ENCODE measurements at places on chromosomes 12 and 14.

DNA sequence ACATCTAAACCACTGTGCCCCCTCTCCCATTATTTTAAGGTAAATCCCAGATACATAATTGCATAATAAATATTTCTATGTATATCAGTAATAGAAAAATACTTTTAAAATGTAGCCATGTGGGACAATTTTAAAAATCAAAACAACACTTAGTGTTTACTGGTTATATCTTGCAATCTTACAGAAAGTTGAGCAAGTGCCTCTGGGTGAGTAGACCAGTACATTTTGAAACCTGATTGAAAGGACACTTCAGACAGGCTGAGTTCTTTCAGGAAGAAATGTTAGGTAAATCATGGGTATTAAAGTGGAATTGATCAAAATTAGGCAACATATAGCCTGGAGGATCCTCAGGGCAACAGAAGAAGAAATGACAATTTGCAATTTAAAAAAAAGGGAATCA is 7.2 kb downstream of the SLC38A4 start:
- DNase-seq = no peak

- DNase-seq = no peak
Measured at GRCh38 chr12:111287125-111287900, 81.6 kb downstream of the PHETA1 start.

GRCh38 chr14:21921453-21921852 is 247.8 kb upstream of the OR4E1 start:
- no peak for DNase-seq

- DNase-seq = no peak
Measured at GRCh38 chr12:104155711-104156555, 17.9 kb upstream of the NFYB start.

DNA sequence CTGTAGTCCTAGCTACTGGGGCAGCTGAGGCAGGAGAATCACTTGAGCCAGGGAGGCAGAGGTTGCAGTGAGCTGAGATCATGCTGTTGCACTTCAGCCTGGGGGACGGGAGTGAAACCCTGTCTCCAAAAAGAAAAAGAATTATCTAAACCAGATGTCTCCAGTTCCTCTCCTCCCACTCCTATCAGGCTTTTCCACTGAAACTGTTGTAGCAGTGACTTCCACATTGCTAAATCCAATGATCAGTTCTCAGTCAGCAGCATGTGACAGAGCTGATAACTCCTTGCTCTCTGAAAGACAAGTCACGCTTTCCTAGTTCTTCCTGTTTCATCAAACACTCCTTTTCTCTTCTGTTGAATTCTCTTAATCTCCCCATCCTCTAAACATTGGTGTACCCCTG is 8.6 kb downstream of the SLC38A6 start:
- DNase-seq = no peak

GRCh38 chr12:67630373-67631088 is 18.0 kb upstream of the DYRK2 start:
- DNase-seq = no peak

DNA sequence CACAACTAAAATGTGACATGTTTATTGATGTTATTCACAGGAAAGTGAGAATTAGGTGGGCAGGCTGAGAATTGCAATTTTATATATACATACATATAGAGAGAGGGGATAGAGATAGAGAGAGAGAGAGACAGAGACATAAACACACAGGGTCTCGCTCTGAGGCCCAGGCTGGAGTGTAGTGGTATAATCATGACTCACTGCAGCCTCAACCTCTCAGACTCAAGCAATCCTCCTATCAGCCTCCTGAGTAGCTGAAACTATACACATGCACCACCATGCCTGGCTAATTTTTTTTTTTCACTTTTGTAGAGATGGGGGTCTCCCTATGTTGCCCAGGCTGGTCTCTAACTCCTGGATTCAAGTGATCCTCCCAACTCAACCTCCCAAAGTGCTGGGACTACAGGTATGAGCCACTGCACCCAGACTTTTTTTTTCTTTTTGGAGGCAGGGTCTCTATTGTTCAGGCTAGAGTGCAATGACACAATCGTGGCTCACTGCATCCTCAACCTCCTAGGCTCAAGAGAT is 49.1 kb downstream of the R3HDM2 start:
- no peak for DNase-seq

Measured in NCI-H82 (cell line).